Kidney (tissue), 22 donors: ENCODE measurements at places on chromosomes 1 and 21. TPM values are rescaled to one million over a fixed set of nuclear protein-coding genes. Genes with fewer than 3 reads are reported as not detected.

DNA sequence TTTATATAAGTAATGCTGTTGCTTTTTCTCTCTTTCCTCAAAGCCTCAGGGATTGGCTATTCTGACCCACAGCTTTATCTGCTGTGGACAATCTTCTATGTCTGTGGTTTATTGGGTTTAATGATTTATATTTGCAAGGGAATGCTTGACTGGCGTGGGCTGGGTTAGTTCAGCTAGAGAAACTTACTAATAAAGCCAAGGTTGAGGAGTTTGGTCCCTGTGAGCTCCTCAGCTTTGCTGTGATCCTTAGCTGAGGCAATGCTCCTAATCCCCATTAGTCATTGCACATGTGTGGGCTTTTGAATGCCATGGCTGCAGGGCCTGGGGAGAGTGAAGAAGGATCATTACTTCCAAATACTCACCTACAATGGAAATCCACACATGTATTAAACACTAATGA is 179.3 kb downstream of the ZNF326 start:
- no peak for DNase-seq

Gene PCAT6
- 2.0 TPM for total RNA-seq

Gene F11R
- total RNA-seq = 117 TPM

GRCh38 chr21:35791541-35792325 is 268.6 kb downstream of the SETD4 start:
- DNase-seq = no peak

- DNase-seq = no peak
These were observed 39.4 kb downstream of the GLMN start for GRCh38 chr1:92259350-92259749.

GRCh38 chr1:201591981-201592380 is 53.1 kb downstream of the NAV1 start:
- no peak for DNase-seq

DNA sequence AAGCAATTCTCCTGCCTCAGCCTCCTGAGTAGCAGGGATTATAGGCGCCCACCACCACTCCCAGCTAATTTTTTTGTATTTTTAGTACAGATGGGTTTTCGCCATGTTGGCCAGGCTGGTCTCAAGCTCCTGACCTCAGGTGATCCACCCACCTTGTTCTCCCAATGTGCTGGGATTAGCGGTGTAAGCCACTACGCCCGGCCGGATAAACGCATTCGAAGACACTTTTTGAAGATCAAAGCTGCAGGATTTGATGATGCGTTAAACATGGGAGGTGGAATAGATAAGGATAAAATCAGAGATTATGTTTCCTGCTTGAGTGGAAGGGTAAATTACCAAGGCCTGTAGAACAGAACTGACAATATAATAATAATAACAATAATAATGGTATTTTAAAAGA is 389.4 kb upstream of the POU3F1 start:
- no peak for DNase-seq

Gene MCOLN2
- total RNA-seq = 3.1 TPM
